Daoy (cell line): ENCODE measurements at places on chromosomes 2 and 18.

GRCh38 chr18:54948350-54948837 is 10.9 kb downstream of the CCDC68 start:
- no peak for DNase-seq

DNA sequence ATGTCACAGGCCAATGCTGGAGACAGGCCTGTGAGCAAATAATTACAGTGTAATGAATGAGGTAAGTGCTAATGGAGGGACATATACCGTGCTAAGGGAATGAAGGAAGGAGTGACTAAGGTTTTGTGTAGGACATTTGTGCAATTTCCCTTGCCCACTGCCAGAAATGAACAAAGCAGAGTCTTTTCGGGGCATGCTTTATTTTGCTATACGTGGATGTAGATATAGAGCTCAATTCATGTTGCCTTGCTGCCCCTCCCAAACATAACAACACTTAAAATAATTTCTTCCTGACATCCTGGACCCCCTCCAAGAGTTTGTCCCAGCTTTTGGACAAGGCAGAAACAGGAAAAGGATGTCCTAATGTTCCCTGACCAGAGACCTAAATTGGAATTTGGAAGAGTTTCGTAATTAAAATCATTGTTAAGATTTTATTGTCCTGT is 23.7 kb upstream of the CD28 start:
- DNase-seq = peak; percentile 54

GRCh38 chr2:109545828-109546713 is 67.7 kb downstream of the SEPTIN10 start:
- DNase-seq = peak; percentile 63

DNA sequence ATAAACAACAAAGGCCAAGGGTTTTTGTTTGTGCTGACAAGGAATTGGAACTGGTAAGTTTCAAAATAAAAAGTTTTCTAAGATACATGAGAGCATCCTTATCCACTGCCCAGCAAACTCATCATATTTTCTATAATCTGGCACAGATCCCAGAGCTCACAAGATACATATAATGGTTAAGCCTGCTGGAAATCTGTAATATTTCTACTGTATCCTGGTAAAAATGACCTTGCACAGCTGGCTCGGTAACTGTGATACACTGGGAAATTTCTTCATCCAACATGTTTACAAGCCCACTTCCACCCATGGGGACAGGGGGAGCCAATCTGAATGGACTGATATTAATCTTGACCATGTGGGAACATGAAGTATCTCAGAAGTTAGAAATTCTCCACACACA is 425.4 kb upstream of the MMADHC start:
- no peak for DNase-seq

DNA sequence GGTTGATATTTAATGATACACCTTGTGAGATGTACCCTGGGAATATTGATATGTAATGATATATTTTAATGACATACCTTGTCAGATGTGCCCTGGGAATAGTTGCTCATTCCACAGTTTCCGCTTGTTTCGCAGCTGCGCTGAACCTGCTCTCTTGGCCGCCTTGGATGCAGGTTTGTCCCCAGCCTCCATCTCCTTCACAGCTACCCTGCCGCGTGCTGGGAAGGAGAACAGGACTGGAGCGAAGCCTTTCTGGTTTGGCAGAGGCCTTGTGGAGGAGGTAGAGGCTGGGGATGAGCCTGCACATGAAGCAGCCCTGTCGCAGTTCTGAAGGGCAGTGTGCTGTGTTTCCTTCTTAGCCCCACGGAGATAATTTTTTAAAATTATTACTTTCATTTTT is 14.6 kb downstream of the ATG4B start:
- DNase-seq = no peak
